ENCODE measurements at places on chromosomes 6 and 20.
A peak's percentile ranks its signal among the peaks of the same experiment; 100 is the strongest.

- peak; percentile 23 for DNase-seq
Observed at GRCh38 chr20:36744764-36745191, 1.1 kb downstream of the NDRG3 start.

GRCh38 chr20:45218124-45218523 lies 3.0 kb upstream of the SEMG2 start:
- DNase-seq = no peak

DNA sequence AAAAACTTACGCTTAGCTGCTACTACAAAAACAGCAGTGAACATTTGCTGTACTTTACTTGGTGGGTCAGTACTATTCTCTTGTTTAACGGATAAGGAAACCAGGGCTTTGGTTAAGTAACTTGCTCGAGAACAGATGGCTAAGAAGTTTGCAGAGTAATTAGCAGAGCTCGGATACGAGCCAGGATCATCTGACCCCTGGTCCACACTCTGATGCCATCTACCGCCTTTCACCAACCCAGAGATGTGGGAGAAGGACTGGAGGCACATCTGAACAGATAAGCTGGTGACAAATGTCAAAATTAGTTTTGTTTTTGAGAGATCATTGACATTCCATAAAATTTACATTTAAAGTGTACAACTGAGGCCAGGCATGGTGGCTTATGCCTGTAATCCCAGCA lies 18.9 kb upstream of the RPL7L1 start:
- DNase-seq = no peak

DNA sequence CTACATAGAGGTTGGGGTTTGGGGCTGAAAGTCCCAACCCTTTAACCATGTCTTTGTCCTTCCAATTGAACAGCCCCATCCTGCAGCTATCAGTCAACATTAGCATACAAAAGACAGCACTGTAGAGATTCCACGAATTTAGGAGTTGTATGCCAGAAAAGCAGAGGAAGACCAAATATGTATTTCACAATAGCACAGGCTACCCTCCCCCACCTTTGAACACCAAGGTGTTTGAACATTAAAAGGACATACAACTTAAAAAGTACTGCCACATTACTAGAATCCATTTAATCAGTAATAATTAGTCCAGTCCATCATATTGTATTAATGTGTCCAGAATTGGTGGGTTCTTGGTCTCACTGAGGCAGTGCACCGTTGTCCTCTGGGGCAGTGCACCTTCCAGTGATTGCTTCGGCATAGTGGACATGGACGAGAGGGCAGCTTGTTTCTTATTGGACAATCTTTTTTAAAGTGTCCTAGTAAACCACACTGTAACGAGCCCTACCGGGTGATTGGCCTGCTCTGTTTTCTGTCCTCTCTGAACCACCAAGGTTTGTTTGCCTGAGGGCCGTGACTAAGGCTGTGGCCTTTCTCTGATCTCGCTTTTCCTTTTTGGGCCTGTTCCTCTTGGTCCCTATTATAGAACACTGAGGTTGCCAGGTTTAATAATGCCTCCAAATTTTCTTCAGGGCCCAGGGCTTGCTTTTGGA lies 36.4 kb downstream of the GSTA4 start:
- DNase-seq = no peak

GRCh38 chr6:16688436-16688835 lies 72.8 kb downstream of the ATXN1 start:
- DNase-seq = no peak

DNA sequence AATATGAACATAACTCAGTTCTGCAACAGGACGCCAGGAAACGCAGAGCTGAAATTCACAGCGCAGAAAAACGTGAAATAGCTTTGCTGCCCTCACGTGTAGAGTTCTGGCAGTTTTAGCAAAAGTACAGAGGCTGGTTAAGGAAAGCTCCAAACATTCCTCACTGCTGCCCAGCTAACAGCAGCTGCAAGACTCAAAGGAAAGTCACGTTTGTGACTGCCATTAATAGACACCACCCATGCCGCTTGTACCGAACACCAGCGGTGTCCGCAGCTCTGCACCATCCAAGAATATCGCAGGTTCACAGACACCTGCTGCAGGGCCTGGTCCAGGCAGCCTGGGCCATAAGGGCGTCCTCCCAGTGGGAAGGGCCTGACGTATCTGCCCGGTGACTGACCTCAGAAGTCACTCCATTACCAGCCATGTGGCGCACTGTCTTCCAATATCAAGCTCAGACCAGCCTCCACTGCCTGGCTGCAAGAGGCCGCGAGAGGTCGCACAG lies 61.4 kb downstream of the WDR27 start:
- DNase-seq = no peak

- no peak for DNase-seq
Observed at GRCh38 chr6:105389543-105389942, 13.3 kb downstream of the PREP start.

DNA sequence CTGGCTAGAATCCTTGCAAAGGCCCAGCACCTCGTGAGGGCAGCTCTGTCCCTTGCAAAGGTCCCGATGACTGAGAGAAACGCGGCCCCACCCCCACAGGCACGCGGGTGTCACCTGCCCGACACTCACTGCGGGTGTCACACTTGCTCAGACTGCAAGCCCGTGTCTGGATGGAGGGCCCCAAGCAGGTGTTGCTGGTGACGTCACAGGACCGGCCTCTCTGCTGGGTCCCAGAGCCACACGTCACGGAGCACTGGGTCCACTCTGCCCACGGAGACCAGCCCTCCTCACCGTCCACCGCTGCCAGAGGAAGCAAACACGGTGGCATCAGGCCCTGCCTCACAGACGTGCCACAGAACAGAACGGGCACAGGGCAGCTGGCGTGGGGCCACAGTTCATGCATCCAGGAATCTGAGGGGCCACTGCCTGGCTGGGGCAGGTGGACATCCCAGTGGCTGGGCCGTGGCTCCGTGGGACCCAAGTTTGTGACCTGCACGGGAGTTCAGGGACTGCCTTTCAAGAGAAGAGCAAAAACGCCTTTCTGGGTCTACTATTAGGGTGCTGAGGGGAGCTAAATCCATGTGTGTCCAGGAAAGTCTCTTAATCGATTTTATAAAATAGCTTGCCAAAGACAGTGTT lies 16.0 kb downstream of the THBS2 start:
- no peak for DNase-seq

DNA sequence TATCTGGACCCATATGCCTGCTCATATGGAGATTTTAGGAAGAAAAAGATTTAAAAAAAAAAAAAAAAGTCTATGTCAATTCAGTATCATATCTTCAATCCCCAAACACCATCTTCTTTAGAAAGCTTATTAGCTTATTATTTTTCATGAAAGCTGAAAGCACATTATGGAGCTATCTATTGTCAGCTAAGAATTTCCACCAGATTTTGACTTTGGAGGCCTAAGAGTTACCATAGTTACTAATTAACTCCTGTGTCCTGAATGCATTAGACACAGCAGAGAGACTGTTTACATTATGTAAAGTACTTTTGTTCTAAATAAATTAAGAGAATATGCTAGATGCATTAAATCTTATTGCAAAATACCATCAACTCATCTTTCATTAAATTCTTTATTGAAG lies 255.5 kb upstream of the NRSN1 start:
- no peak for DNase-seq

DNA sequence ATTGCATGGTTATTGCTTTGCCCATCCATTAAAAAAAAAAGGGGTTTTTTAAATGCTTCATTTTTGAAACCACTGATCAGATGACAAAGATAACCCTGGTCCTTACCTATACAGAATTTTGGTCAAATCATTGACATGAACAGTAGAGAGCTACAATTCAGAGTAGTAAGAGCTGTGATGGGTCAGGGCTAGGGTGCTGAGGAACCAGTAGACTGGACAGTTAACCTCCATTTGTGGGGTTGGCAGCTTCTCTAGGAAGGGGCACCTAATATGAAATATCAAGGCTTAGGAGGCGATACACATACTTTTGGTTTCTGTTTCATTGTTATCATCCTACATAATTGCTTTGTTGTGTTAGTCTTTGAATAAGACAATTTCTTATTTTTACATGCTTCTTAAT lies 55.1 kb downstream of the ORC3 start:
- no peak for DNase-seq

DNA sequence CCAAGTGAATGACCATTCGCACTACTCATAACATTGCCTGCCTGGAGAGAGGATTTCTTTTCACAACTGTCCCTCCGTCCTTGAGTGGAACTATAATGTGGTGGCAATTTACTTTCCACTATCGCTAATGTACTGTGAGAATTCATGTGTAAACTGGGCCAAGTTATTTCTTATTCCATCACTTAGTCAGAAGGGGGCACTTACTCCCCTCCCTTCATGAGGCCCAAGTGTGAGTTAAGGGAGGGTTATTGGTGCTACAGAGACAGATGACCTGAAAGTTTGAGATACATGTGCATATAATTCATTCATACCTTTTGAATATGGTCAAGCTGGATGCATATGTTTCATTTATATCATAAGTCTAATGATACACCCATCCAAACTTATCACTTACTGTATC lies 65.2 kb upstream of the LOC128125822 start:
- DNase-seq = no peak

GRCh38 chr6:22020299-22021003 lies 276.4 kb downstream of the PRL start:
- DNase-seq = no peak

- no peak for DNase-seq
Observed at GRCh38 chr6:25794784-25795183, 37.1 kb downstream of the SLC17A1 start.

DNA sequence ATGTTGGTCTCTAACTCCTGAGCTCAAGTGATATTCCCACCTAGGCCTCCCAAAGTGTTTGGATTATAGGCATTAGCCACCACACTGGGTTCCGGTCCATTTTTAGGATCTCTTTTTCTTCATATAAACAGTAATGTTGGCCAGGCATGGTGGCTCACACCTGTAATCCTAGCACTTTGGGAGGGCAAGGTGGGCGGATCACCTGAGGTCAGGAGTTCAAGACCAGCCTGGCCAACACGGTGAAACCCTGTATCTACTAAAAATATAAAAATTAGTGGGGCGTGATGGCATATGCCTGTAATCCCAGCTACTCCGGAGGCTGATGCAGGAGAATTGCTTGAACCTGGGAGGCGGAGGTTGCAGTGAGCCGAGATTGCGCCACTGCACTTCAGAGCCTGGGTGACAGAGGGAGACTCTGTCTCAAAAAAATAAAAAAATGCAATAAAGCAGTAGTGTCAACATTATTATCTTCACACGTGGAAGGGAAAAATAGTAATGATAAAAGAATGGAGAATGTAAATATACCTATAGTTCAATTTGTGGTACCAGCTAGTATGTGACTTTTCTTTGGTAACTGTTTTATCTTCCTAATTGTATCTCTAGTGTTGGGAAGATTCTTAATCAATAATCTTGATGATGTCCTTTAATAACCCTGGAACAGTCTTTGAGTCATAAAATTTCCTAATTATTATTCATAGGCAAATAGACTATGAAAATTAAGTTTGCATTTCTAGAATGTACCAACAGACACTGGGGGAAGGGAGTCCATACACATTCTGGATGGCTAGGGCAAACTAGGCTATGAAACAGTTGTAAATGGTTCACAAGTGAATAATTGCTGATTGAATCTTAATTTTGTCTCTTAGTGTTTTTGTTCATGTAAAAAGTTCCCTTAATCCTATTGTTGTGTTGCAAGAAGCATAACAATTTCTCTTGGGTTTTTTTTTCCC lies 3.6 kb downstream of the PARD6B start:
- no peak for DNase-seq

- no peak for DNase-seq
Observed at GRCh38 chr6:158910484-158911440, 89.2 kb downstream of the RSPH3 start.

DNA sequence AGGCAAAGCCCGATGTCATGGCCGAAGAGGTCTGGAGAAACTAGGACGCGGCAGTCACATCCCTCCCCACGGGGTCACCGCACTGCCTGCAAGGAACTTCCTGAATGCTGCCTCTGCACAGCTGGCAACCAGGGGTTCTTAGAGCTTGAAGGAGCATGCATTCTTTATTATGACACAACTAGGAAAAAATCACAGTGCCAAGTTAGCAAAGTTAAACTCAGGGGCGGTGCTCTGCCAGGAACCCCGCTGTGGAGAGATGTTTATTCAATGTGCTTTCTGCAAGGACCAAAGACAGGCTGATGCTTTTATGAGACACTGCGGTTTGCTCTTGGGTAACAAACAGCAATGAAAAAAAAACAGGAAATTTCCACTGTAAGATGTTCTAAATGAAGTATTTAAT lies 287.3 kb upstream of the FOXQ1 start:
- peak; percentile 83 for DNase-seq

DNA sequence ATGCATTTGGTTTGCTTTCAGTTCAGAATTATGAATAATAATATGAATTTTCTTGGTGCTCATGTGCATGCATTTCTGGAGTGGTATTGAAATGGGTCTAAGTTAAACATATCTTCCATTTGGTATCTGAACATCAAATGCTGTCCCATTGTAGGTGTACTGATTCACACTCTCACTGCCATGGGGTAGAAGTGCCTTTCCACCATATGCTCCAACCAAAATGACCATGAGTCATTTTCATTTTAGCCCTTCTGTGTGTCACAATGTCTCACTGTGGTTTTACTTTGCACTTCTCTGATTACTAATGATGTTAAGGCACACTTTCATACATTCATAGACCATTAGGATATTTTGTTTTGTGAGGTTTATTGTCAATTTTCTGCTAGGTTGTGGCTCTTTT lies 211.9 kb downstream of the HAO1 start:
- no peak for DNase-seq

DNA sequence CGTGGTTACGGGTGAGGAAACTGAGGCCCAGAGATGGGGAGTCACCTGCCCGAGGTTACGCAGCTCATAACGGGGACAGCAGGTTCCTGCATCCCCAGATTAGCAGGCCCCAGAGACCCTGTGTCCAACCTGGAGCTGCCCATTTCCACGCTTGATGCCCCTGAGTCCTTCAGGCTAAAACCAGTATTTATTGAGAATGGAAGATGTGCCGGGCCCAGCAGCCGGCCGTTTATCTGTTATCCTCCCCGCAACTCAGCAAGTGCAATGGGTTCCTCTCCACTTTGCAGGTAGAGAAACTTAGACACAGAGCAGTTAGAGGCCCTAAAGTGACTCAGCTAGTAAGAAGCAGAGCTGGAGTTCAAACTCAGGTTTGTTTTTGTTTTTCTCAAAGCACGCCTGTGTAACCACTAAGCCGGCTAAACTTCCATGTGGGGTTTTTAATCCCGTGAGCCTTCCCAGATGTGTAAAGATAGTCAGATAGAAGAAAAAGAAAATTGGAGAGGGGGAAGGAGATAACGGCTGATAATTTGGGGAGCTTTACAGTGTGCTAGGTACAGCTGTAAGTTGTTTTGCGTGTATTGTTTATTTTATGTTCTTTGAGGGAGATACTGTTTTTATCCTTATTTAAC lies 775 bp downstream of the PFDN4 start:
- DNase-seq = no peak

- no peak for DNase-seq
Observed at GRCh38 chr20:49267327-49267726, 10.5 kb downstream of the ZNFX1 start.

DNA sequence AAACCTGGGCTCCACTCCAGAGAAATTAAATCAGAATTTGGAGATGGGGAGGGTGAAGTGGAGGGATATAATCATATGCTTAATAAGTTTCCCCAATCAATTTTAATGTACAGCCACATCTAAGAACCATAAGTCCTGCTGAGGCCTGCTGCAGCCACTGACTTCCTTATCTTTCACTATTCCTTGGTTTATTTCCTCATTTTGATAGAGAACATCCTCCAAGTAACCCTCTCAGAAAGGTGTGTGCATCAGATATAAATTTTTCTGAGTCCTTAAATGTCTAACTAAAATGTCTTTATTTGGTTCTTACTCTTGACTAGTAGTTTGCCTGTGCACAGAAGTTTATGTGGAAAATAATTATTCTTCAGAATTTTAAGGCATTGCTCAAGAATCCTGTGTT lies 23.7 kb upstream of the SIRT5 start:
- DNase-seq = no peak

Measured in fibroblast of the conjunctiva (primary cell).